Jurkat, Clone E6-1 (cell line): ENCODE measurements at places on chromosomes 4 and X.

DNA sequence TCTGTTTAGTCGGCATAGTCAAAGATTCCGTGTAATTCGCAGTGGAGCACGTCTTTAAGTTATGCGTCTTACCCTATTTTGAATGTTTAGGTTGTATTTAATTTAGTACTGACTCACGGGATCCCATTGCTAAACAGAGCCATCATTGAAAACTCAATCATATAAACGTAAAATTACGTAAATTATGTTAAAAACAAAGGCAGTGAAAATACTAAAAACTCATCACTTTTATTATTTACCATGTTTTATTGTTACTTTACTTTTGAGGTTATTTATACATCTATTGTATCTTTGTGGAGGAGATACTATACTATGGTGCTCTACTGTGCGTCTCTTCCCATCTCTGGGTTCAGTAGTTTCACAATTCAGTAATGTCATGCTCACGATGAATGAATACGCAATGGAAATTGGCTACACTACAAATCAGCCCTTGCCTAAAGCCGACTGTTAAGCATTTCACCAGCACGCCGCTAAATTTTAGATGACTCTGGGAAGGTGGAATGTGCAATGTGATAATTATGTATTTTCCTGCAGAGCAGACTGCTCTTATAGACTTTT lies 944 bp downstream of the FUNDC2 start:
- DNase-seq: no peak

DNA sequence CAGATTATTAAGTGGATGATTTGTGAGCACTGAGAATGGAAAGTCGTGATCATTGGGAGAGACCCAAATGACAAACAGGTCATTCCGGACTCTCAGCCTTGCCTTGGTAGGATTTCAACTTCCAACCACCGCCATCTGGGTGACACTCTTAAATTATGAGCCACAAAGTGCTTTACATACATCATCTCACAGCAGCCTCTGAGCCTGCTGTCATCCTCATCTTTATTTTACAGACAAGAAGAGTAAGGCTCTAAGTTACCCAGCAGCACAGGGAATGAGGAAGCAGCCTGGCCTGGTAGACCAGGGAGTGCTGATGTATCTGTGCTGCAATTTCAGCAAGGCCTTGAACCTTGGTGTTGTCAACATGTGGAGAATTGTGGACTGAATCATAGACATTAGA lies 105.8 kb upstream of the TRIM2 start:
- DNase-seq: no peak

DNA sequence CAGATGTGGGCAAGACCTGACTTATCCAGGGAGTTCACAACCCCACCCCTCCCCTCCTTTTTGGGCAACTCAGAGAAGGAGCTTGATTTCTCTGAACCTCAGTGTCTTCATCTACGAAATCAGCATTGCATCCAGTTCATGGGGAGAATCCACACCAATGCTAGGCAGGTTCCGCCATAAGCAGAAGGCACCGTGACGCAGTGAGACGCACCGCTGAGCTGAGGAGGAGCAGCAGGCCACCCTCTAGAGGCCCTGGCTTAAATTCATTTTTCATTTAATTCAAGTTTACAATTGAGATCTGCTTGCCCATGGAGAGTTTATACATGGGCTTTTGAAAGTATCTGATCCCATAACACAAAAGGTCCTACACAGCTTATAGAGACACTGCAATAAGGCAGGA lies 55.7 kb downstream of the CPZ start:
- no peak for DNase-seq

GRCh38 chrX:39196192-39197102 lies 395.2 kb downstream of the MID1IP1 start:
- DNase-seq: peak; percentile 77

DNA sequence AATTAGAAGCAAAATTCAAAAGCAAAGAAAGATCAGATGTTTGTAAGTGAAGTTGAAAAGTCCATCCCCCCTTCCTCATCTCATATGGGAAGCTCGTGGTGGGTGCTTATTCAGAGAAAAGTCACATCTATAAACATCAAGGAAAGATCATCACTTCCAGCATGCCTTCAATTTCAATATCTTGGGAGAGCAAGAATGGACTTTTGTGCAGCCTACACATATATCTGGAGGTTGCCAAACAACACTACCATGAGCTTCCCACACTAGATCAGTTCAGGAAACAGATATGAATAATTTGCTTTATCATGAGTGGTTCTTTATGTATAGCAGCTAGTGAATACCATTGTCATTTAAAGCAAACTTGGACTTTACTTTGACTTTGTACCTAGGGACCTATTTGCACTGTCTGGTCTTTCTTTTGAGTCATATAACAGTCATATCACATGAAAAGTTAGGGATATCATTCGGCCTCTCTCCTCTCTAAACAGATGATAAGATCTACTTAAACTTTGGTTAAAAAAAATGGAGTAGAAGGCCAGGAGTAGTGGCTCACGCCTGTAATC lies 5.6 kb upstream of the TBL1X start:
- no peak for DNase-seq
